ENCODE measurements at places on chromosomes 6 and 20.
A peak's percentile ranks its signal among the peaks of the same experiment; 100 is the strongest.

DNA sequence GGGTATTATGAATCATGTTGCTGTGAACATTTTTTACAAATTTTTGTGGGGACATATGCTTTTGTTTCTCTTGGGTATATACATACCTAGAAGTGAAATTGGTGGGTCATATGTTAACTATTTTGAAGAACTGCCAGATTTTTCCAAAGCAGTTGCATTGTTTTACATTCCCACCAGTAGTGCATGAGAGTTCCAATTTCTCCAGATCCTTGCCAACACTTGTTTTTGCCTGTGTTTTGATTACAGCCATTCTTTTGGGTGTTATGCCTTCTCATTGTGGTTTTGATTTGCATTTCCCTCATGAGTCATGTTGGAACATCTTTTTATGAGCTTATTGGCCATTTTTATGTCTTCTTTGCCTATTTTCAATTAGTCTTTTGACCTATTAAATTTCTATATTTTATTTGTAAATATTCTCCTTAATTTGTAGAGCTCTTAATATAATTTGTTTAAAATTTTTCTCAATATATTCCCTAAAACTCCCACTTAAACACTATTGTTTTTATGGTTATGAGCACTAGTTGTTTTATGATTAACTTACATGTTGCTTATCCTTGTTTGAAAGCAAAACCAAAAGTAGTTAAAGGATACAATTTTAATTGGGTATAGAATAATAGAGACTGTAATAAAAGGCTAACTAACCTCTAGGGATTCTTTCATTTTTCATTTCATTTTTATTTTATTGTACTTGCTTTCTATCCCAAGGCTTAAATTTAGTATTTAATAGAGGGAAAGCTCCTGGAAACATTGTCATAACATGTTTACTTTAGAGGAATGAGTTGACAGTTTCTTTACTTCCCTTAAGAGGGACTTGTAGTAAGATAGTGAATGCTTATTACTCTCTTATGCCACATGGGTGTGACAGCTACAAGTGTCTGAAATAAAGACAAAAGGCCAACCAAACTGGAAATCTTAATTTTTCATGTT lies 5.5 kb downstream of the UBR2 start:
- peak; percentile 74 for DNase-seq

GRCh38 chr6:42095094-42095493 lies 44.8 kb downstream of the TAF8 start:
- no peak for DNase-seq

DNA sequence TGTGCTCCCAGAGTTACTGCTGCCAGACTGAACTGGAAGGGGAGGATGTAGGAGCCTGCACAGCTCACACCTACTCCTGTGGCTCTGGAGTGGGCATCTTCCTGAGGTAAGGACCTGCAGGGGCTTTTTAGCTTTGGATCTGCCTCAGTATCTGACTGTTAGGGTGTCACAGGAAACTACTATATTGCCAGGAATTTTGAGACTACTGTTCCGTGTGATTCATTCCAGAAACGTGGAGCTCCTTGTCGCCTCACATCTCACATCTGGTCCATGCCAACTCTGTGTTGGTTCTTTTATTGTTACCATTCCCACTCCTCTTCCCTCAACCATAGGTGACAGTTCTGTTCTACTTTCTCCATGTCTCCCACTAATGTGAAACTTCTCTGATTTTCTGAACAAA lies 34.1 kb downstream of the PRPH2 start:
- DNase-seq, result no peak

DNA sequence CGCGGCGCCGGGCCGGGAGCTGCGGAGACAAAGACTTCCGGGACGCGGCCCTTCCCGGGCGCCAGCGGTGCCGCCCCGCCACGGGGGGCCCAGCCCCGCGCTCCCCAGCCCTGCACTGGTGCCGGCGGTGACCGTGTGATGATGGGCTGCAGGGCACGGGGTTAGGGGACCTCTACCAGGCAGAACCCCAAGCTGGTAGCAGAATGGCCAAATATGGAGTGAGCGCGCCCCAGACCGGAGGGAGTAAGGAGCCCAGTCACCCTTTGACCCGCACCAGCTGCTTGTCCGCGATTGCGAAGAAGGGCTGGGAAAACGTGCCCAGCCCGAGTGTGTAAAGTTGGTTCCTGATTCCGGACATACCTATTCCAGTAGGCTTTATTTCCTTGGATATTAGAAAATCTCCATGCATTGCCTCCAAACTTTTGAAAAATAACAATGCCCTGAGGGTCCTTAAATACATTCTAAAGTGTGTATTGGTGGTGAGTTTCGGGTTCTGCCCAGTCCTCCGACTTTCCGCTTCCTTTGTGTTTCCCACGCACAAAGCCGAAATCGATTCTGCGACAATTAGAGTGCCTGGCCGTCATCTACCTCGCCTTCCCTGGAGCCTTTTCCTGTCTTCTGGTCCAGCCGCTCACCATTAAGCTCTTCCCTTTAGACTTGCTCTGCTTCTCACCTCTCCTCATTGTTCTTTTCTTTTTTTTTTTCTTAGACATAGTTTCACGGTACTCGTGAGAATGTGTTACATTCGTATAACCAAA lies 1.1 kb downstream of the ABRACL start:
- DNase-seq, result peak; percentile 81

DNA sequence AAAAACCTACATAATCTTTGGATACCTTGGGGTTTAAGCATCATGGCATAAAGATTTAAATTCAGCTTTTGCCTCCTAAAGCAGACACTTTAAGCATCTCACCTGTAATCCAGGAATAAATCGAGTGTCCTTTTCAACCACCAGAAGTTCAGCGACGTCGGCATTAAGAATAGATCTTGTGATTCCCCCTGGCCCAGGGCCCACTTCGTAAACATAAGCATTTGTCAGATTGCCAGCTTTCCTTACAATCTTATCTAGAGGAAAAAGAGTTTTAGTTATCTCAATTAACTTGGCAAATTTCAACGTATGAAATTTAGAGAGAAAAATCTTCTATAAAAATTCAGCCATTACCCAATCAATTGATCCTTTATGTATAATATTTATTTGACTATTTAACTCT lies 3.2 kb downstream of the TFB1M start:
- DNase-seq, result no peak

DNA sequence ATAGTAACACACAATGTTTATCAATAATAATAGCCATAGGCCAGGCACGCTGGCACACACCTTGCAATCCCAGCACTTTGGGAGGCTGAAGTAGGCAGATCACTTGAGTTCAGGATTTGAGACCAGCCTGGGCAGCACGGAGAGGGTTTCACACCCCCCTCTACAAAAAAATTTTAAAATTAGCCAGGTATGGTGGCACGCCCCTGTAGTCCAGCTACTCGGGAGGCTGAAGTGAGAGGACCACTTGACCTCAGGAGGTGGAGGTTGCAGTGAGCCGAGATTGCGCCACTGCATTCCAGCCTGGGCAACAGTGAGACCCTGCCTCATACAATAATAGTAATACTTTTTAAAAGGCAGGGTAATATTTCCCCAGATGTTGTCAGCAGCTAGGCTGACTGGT lies 7.9 kb upstream of the MAPRE1 start:
- no peak for DNase-seq

DNA sequence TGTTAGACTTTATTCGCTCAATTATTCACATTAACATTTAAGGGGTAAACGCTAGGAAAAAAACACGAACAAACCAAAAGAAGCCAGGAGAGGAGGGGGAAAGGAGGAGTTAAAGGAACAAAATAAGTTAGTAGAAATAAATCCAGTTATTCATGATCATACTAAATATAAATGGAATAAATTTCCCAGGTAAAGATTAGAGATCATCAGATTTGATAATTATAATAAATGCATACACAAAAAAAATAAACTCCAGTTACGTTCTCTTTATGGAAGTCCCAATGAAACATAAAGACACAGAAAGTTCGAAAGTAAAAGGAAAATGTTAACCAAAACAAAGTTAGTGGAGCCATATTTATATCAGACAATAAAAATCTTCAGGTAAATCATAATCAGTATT lies 568.7 kb upstream of the NOX3 start:
- no peak for DNase-seq

- no peak for DNase-seq
These were observed 93.0 kb upstream of the DOK5 start for GRCh38 chr20:54382419-54382818.

DNA sequence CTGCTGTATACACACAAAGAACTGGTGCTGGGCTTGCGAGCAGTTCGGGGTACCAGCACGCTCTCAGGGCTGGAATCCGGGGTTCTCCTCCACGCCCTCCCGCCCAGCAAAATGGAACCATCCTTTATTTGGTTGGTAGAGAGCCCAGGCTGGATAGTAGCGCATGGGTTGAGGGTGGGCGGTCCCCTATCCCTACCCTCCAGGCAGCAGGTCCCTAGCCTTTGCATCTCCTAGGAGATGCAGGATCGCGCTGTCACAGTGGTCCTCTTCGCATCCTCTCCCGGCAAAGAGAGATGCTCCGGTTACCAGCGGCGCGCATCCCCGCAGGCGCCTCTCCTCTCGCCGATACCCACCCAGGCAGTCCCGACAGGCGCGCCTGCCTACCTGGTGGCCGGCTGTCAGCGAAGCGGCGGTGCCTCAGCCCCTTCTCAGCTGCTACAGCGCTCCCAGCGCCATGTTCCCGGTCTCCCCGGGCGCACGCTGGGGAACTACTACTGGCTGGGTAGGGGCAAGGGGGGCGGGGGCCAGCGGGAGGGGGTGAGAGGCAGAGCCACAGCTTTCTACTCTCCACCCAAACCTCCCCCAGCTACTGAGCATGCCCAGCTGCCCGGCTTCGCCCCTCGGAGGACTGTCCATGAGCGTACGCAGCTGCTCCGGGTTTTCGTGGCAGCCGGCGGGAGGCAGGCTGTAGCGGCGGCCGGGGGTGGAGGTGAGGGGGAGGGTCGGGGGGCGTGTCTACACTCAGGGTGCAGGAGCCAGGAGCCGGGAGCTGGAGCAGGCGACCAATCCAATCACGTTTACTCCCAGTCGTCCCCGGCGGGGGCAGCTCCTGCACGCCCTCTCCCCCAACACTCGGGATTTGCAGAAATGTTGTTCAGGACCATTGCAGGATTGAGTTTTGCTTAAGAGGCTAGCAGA lies at the start of gene PAK5:
TSS of gene PAK5 (minus strand) at position 699 of the 918 bp plus-strand sequence. CDS start 194,748 bp downstream, outside the sequence.
- peak; percentile 38 for DNase-seq

GRCh38 chr6:36089048-36089447 lies 41.3 kb upstream of the MAPK13 start:
- no peak for DNase-seq
